ENCODE measurements at places on chromosomes 11 and 22. TPM values are rescaled to one million over a fixed set of nuclear protein-coding genes. Genes with fewer than 3 reads are reported as not detected.

C22orf15 gene
- not detected for total RNA-seq

C11orf97 gene
- not detected for total RNA-seq

DNAJB7 gene
- total RNA-seq = not detected

FREY1 gene
- 0.39 TPM for total RNA-seq

MS4A3 gene
- not detected for total RNA-seq

OR51B5 gene
- not detected for total RNA-seq

LMO2 gene
- total RNA-seq = 7.7 TPM

CDPF1 gene
- 6.3 TPM for total RNA-seq

P2RX6 gene
- total RNA-seq = 6.7 TPM

NLRP6 gene
- not detected for total RNA-seq

EIF3L gene
- 415 TPM for total RNA-seq

GUCY1A2 gene
- total RNA-seq = 17.3 TPM

CFAP300 gene
- total RNA-seq = 0.88 TPM

OOSP1 gene
- not detected for total RNA-seq

UCP3 gene
- 1.2 TPM for total RNA-seq

RBFOX2 gene
- total RNA-seq = 68.3 TPM

OR2AG1 gene
- total RNA-seq = not detected

KCNK7 gene
- total RNA-seq = not detected

GRAP2 gene
- 1.1 TPM for total RNA-seq

IL17REL gene
- total RNA-seq = not detected

SLC15A3 gene
- 28.2 TPM for total RNA-seq

SMIM35 gene
- total RNA-seq = not detected

CRYBB3 gene
- not detected for total RNA-seq

TRIM51 gene
- not detected for total RNA-seq

OR9Q1 gene
- total RNA-seq = not detected

OR8K5 gene
- not detected for total RNA-seq

SCARF2 gene
- total RNA-seq = 5.2 TPM

SPDYC gene
- not detected for total RNA-seq

FOLH1 gene
- total RNA-seq = not detected

SCUBE1 gene
- 0.05 TPM for total RNA-seq

INS gene
- total RNA-seq = 0.76 TPM

SPINDOC gene
- total RNA-seq = 11.7 TPM

IRAG1 gene
- 7.5 TPM for total RNA-seq

GLYATL2 gene
- not detected for total RNA-seq

CENPM gene
- total RNA-seq = not detected

KIRREL3 gene
- total RNA-seq = 0.31 TPM

C1QTNF4 gene
- total RNA-seq = 0.67 TPM

OR51E2 gene
- not detected for total RNA-seq

KCNK4 gene
- total RNA-seq = not detected

LIF gene
- total RNA-seq = 0.57 TPM

CACNA1I gene
- 0.05 TPM for total RNA-seq

PLAAT4 gene
- total RNA-seq = 13.5 TPM

PRG3 gene
- total RNA-seq = not detected

UBASH3B gene
- total RNA-seq = 1.8 TPM

KRTAP5-10 gene
- not detected for total RNA-seq

TAGLN gene
- 105 TPM for total RNA-seq
